RWPE2 (cell line): ENCODE measurements at places on chromosomes 11 and 22.
A peak's percentile ranks its signal among the peaks of the same experiment; 100 is the strongest.

DNA sequence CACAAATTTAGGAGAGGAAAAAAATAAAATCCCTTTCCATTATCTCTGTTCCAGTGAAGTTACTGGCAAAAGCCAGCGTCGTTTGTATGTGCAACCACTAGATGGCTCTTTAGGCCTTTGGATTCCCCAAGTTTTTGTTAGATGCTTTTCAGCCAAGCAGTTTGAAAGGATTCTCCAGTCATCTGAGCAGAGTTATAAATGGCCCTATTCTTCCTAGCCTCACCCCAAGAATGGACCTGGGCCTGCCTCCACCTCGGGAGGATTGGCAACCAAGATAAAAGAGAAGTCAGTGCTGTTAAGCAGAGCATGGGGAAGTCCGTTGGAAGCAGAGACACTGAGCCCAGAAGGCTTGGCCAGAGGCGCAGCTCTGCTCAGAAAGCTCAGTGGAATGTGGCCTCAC, 15.4 kb downstream of the FAM181B start:
- no peak for DNase-seq

- DNase-seq: no peak
These were observed 61.5 kb upstream of the EMID1 start for GRCh38 chr22:29143941-29144785.

GRCh38 chr11:36271794-36272407, 17.3 kb downstream of the COMMD9 start:
- no peak for DNase-seq

- DNase-seq: peak; percentile 58
These were observed 5.8 kb downstream of the SUSD2 start for GRCh38 chr22:24186892-24187670.

GRCh38 chr22:50530877-50531545, 1.2 kb upstream of the TYMP start:
- DNase-seq: peak; percentile 87

DNA sequence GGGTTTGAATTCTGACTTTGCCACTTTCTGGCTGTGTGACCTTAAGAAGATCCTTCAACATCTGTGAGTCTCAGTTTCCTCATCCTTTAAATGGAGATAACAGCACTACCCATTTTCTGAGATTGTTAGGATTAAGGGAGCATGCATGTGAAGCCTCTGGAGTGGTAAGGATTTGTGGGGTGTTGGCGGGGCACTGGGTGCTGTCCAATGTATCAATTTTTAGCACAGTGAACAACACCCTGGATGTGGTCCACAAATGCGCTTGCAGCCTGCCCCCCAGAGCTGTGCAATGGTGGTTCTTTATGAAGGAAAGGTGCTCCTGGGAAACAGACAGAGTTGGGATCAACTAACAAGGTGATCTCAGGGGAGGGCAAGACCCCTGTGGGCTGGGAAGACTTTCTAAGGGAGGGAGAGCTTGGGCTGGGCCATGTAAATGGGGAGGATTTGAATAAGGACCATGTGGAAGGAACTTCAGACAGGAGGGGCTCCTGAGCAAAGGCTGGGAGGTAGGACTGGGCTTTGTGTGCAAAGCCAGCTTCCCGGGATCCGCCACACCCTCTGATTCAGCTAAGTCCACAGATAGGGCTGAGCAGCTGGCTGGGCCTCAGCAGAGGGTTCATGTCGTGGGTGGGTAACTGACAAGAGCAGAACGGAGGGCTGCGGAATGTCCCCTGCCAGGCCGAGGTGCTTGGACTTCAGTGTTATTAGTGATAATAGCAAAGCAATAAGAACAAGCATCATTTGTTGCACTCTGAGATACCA, 22.7 kb upstream of the RASD2 start:
- no peak for DNase-seq
